Neural crest cell (in vitro differentiated cells): ENCODE measurements at places on chromosomes 3 and 15.

DNA sequence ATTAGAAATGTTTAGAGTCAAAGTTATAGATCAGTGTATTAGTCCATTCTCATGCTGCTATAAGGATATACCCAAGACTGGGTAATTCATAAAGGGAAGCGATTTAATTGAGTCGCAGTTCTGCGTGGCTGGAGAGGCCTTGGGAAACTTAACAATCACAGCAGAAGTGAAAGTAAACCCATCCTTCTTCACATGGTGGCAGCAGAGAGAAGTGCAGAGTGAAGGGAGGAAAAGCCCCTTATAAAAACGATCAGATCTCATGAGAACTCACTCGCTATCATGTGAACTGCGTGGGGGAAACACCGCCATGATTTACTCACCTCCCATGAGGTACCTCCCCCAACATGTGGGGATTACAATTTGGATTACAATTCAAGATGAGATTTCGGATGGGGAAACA lies 871.5 kb downstream of the DIPK2A start:
- DNase-seq: no peak

GRCh38 chr3:107456501-107456900 lies 66.3 kb upstream of the BBX start:
- no peak for DNase-seq

DNA sequence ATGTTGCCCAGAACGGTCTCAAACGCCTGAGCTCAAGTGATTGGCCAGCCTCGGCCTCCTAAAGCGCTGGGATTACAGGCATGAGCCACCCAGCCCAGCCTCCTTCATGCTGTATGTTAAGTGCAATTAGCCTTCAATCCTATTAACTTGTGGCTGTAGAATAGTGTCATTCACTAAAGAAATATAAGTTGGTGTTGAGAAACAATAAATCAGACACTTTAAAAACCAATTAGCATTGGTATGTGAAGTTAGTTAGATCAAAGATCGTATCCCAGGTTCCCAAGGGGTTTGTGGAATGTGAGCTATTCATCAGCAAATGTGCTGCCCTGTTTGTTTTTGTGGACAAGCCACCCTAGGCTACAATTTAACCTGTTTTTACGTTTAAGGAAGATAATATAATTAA lies 11.0 kb upstream of the PIK3CB start:
- no peak for DNase-seq

GRCh38 chr3:162970292-162970691 lies 1473.7 kb downstream of the OTOL1 start:
- no peak for DNase-seq

- DNase-seq: no peak
These were observed at the start of gene PRR20G for GRCh38 chr3:127287840-127288239. PRR20G (minus strand) TSS chr3:127288046; CDS start chr3:127287365, 681 bp downstream.

- no peak for DNase-seq
These were observed 172 bp downstream of the ITPKA start for GRCh38 chr15:41493902-41494189.

- DNase-seq: no peak
These were observed 326.8 kb upstream of the SOX2 start for GRCh38 chr3:181384970-181385369.

DNA sequence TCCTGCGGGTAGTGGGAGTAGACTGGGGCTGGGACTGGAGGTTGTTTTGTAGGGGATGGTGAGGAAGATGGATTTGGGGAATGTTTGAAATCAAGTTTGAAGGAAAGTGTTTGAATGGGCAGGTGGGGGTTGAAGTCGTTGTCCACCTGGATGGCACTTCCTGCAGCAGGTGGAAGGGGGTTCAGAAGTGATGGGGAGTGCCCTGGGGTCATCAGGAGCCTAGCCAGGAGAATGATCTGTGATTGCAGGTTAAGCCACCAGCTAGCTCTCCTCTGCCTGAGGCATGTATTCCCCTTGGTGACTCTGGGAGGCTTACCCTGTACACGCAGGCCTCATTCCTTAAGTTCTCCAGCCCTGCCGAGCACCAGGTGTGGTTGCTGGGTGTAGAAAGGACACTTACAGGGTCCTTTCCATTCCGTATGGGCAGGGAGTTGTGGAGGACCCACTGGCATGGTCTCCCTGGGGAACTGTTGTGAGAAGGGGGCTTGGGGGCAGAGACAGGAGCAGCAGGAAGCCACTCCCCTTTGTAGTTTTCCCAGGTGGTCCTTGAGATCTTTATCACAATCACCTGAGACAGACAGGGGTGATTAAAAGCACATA lies 19.9 kb upstream of the EXOG start:
- DNase-seq: no peak

GRCh38 chr3:89851974-89852621 lies 744.7 kb downstream of the EPHA3 start:
- DNase-seq: peak; percentile 78

- no peak for DNase-seq
These were observed 23.4 kb downstream of the GTF2E1 start for GRCh38 chr3:120765830-120766493.

GRCh38 chr3:129020691-129021090 lies 19.6 kb downstream of the EFCC1 start:
- no peak for DNase-seq

GRCh38 chr3:17840651-17841050 lies 98.2 kb upstream of the TBC1D5 start:
- no peak for DNase-seq

DNA sequence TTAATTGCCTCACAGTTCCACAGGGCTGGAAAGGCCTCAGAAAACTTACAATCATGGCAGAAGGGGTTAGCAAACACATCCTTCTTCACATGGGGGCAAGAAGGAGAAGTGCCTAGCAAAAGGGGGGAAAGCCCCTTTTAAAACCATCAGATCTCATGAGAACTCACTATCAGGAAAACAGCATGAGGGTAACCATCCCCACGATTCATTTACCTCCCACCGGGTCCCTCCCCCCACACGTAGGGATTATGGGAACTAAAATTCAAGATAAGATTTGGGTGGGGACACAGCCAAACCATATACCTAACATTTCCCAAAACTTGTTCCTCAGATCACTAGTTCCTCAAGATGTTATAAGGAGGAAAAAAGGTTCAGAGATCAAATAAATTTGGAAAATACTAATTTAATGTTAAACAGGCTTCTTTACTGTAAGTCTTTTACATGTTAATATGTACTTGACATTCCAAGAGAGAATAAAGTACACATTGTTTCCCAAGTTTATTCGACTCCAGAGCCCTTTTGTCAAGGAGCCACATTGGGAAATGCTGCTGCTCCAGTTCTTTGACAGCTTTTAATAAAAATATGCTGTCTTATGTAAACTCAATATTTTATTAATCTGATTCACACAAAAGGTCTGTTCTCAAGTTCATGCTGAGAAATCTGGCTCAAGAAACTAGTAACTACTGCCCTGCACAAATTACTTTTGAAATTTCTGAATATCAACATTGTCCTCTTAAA lies 17.8 kb downstream of the HERC1 start:
- DNase-seq: no peak

- DNase-seq: no peak
These were observed 23.4 kb downstream of the WHAMM start for GRCh38 chr15:82832601-82833361.

- no peak for DNase-seq
These were observed 812 bp downstream of the P4HTM start for GRCh38 chr3:48990636-48991469.

GRCh38 chr15:33915571-33916407 lies 52.5 kb upstream of the CHRM5 start:
- DNase-seq: no peak

DNA sequence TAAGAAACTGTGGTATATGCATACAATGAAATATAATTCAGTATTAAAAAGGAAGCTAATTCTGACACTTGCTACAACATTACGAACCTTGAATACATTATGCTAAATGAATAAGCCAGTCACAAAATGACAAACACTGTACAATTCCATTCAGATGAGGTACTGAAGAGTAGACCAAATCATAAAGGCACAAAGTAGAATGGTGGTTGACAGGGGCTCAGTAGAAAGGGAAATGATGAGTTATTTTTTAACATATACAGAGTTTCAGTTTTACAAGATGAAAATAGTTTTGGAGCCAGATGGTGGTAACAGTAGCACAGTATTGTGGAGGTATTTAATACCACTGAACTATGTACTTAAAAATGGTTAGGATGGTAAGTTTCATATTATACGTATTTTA lies 254.6 kb upstream of the RBMS3 start:
- no peak for DNase-seq

DNA sequence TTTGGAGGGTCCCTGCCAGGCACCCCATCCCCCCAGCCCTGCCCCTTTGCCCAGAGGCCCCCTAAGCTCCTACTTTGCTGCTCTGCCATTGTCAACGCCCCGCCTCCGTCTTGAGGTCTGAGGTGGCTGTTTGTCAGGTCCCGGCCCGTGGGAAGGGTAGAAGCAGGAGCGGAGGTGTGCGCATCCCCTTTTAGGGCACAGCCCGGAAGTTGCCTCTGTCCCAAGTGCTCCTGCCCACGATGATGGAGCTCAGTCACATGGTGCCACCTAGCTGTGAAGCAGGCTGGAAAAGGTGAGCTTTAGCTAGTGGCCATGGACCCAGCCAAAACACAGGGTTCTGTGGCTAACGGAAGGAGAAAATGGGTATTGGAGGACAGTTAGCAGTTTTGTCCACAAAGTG lies 28.5 kb upstream of the LCTL start:
- DNase-seq: no peak

- no peak for DNase-seq
These were observed 27.4 kb upstream of the TJP1 start for GRCh38 chr15:29849716-29850115.

- no peak for DNase-seq
These were observed 96.4 kb downstream of the WNT7A start for GRCh38 chr3:13783476-13783875.

- no peak for DNase-seq
These were observed 91.0 kb upstream of the KBTBD8 start for GRCh38 chr3:66907136-66907535.

GRCh38 chr3:28915741-28916500 lies 364.9 kb upstream of the RBMS3 start:
- no peak for DNase-seq

DNA sequence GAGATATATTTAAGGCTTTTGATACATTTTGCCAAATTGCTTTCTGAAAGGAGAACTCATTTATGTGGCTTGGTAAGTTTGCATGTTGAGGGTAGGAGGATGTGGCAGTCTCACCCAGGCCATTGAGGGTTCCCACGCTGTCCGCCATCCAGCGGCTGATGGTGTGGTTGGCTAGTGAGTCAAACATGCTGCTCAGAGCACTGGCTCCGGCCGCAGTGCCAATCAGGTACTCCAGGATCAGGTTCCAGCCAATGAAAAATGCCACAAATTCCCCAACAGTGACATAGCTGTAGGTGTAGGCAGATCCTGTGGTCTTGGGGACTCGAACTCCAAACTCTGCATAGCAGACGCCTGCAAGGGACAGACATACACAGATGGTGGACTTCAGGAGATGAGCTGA lies 82.3 kb downstream of the CLDN11 start:
- no peak for DNase-seq

- no peak for DNase-seq
These were observed 161.2 kb upstream of the NECTIN3 start for GRCh38 chr3:110910346-110910955.

DNA sequence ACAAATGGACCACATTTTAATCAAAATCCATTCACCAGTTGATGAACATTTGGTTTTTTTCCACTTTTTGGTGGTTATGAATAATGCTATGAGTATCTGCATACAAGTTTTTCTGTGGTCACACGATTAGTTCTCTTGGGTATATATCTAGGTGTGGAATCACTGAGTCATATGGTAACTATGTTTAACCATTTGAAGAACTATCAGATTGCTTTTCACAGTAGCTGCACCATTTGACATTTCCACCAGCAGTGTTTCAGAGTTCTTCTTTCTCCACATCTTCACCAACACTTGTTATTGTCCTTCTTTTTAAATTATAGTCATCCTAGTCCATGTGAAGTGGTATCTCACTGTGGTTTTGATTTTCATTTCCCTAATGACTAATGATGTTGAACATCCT lies 33.3 kb upstream of the ATG7 start:
- DNase-seq: no peak

GRCh38 chr15:77032647-77033416 lies 37.9 kb downstream of the PSTPIP1 start:
- DNase-seq: peak; percentile 2

GRCh38 chr3:108100906-108101660 lies 10.3 kb upstream of the CD47 start:
- DNase-seq: no peak

DNA sequence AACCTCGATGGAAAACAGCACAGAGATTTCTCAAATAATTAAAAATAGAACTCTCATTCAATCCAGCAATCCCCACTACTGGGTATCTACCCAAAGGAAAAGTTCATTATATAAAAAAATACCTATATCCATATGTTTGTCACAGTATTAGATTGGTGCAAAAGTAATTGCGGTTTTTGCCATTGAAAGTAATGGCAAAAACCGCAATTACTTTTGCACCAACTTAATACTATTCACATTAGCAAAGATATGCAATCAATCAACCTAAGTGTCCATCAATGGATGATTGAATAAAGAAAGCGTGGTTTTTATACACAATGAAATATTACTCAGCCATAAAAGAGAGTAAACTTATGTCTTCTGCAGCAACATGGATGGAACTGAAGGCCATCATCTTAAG lies 12.2 kb upstream of the CCDC54 start:
- DNase-seq: no peak

GRCh38 chr3:78912687-78913086 lies 855.1 kb downstream of the ROBO1 start:
- no peak for DNase-seq

DNA sequence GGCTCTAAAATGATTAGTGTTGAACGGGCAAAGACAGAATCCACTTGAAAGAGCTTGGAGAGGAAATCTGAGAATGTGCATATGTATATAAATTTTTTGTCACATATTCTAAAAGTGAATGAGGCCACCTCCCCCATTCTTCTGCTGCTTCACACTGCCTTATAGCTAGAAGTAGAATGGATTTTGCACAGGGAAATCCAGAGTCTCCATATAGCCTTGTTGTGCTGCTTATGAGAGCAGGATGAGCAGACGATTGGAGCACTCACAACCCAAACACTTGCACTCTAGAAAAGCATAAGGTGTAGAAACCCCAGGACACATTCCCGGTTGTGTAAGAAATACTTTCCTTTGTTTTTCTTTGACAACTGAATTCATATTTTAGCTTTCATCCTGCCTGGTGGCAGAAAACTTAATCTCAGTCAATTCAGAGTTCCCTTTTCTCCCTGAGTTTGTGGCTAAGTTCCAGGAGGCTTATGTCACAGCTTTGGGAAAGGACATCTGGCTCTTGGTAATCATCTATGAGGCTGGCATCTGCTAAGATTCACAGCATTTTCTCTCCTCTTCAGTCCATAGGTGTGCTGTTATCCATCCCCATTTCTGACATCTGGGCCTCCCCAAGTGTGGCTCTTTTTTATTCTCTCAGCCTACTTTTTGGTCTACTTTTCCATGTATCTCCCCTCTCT lies 188.4 kb upstream of the PFN2 start:
- DNase-seq: no peak
